Cerebellar nuclear complex (tissue), 1 donor: ENCODE measurements at places on chromosomes 2 and 18.

DNA sequence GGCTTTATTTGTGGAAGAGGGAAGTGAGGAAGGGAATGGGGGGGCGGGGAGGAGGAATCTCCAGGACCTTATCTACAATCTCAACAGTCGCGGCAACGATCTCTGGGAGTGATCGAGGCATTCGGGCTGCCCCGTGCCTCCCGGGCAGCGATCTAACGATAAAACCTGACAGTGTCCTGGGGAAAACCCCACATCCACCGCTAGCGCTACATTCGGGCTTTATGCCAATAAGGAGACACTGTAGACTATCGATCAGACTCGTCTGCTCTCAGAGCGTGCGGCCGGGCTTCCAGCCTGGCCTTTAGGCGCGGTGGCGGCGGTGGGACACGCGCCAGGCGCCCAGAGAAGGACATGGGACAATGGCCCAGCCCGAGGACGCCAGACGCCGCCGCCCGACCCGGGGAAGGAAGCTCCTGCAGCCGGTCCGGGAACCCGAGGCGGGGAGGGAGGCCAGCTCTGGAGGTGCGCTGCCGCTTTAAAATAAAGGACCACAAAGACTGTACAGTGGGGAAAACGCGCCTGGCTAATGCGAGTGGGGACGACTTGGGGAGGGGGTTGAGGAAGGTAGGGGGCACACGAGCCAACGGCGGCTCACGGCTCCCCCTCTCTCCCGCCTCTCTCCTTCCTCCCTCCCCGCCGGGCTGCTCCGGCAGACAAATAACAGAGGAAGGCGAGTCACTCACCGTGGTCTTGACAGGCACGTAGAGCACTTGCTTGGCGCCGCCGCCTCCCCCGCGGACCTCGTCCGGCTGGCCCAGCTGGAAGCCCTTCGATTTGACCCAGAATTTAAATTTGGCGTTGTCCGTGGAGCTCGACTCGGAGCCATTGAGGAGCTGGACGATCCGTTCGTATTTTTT, 2.2 kb downstream of the NOL4 start:
- no peak for DNase-seq

DNA sequence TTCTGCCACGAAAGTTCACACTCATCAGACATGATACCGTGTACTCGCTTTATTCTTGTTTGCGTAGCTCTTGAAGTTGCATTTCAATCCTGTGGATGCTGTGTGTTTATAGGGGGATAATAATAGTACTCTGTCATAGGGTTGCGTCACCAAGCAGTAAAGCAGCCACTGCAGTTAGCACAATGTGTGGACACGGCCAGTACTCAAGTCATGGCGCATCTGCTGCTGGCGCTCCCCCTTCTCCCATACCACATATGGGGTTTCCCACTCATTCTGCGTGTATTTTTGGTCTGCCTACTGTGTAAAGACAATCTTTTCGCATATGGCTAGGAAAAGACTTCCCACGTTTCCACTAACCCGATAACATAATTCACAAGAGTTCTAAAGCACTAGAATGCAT, 2.1 kb upstream of the ZBTB14 start:
- no peak for DNase-seq

GRCh38 chr2:210224591-210224940, 681 bp downstream of the ACADL start:
- no peak for DNase-seq

DNA sequence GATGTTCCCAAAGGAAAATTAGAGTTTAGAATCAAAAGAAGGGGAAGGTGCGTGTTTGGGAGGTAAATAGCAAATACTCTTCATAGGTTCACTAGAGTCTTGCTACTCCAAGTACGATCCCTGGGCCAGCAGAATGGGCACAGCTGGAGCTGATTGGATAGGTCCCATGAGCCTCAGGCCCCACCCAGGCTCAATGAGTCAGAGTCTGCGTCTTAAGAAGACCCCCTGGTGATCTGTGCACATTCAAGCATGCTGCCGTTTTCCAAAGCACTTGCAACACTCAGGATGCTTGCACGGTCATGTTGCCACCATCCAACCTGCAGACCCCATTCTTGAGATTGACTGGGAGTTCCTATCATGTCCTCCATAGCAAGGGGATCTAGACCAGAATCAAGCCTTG, 40.5 kb downstream of the ABCG8 start:
- no peak for DNase-seq
